ENCODE measurements at places on chromosomes 16 and 17.

- DNase-seq: no peak
Measured at GRCh38 chr16:50311891-50312501, 45.6 kb downstream of the ADCY7 start.

DNA sequence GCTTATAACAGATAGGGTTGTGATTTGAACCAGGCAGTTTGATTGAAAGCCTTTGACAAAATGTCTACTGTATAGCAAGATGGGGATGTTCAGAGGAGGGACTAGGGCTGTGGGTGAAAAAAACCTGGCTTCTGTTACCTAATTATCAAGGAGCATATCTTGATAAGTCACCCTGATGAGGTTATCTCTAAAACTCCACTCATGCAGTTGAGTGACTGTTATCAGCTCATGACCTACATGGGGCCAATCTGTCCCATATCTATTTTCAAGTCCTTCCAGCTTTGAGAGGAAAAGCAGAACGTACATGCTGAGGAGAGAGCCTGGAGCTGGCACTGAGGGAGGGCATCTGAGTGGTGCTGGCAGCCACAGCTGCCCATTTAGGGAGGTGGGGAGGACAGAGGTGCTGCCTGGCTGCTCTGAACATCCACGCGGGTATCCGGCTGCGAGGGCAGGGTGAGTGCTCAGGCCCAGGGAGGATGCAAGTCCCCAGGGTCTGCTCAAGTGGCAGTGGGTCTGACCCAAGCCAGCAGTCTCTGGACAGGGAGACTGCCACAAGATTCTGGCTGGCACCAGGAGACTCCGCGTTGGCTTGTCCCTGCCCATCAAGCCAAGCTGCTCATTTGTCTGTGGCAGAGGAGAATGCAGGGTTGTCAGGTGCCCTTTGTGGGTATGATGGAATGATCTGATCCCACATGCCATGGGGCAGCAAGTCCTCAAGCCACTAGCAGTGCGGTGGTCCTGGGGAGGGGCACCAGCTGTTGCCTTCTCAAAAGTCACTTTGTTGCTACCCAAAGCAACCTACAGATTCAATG lies 29.2 kb downstream of the ATPAF2 start:
- no peak for DNase-seq

GRCh38 chr16:83441517-83441916 lies 366.3 kb upstream of the HSBP1 start:
- no peak for DNase-seq

GRCh38 chr16:68274441-68274840 lies 10.1 kb downstream of the SLC7A6 start:
- no peak for DNase-seq

DNA sequence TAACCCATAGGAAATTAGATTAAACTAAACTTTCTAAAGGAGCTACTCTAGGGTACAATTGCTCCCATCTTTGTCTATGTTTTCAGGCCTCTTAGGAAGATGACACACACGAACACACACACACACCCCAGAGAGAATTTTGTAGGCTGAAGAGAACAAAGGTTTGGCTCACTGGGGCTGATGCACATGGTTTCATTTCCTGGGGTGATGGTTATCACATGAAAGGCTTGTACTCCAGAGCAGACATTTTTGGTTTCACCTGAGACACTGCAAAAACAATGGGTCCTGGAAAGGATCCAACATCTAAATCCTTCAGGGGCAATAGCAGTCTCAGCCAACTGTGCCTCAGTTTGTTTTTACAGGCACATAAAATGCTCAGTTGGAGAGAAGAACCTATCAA lies 62.8 kb downstream of the GRB7 start:
- no peak for DNase-seq

DNA sequence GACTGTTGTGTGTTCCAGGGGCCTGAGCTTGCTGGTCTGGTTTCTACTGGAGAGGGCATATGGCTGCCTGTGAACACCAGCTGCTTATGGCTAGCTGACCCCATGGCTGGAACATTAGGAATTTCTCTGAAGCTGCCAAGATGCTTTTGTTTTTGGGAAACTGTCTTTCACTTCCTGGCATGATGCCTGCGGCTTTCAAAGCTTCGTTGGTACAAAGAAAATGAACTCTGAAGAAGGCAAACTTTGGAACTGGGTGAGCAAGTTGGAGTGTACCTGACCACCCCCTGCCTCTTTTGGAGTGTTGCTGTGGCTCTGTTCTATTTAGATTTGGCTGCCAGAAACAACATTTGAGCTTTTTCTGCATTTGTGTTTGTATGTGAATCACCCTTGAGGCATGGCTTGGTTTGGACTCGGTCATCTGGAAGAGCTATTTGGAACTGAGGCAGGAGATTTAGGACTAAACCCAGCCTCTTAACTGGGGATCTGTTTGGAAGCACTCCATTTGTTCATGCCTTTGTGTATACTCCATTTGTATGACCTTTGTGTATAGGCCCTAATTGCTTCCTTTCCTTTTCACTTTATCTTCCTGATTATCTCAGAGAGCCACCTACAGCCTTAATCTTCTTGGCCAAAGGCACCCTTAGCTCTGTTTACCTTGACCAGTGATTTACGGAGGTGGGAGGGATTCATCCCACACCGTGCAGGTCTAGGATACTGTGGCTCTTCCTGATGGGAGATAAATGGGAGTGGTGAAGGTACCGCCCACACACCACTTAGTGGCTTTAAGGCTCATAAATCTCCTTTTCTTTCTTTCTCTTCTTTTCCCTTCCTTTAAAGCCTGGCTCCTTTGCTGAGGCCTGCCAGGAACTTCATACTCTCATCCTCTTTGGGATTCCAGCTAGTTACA lies 7.3 kb upstream of the CPHXL start:
- no peak for DNase-seq

Data from stimulated activated CD4-positive, alpha-beta T cell treated with anti-CD3 and anti-CD28 coated beads, Interleukin-1b, Interleukin-23, amount 100 ng/mL, for 24 hours (primary cell).